ENCODE measurements at places on chromosomes 12 and 14.

DNA sequence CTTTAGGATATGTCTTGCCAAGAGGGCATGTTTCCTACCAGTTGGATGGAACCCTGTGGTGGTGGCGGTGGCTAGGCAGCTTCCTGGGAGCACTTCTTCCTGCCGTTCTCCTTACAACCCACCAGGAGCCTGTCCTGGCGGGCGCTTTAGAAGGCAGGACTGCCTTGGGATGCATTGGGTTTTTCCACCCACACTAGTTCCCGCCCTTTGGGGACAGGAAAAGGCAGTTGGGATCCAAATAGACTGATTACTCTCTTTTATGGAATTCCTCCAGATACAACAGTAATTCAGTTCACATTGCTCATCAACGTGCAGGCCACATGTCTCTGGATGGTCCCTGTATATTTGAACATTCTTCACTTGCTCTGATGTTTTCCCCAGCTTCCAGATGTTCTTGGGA lies 305.7 kb upstream of the SSTR1 start:
- no peak for DNase-seq

- no peak for DNase-seq
Observed at GRCh38 chr14:76808011-76808410, 4.7 kb downstream of the ANGEL1 start.

- no peak for DNase-seq
Observed at GRCh38 chr12:24719293-24719721, 229.6 kb downstream of the BCAT1 start.

DNA sequence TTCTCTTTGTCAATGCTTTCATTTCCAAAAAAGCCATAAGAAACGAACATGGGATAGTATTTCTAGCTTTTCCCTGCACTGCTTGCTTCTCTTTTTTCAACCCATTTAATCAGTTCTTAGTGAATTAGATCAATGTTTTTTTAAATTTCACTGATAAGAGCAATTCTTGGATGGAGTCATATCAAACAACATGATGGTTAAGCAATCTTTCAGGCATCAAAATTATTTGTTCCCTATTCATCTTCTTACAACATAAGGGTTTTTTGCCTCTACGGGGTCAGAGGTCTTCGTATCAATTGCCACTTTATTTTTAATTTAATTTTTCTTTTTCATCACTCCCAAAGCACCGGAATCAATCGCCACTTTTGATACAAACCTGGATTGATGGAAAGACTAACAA lies 103.8 kb upstream of the RESF1 start:
- DNase-seq, result no peak

- DNase-seq, result no peak
Observed at GRCh38 chr14:24694680-24695079, 60.7 kb upstream of the GZMB start.

Measured in HTR-8/SVneo (cell line).